Neural crest cell (in vitro differentiated cells): ENCODE measurements at places on chromosomes 11 and 22. TPM values are rescaled to one million over a fixed set of nuclear protein-coding genes. Genes with fewer than 3 reads are reported as not detected.

MYH9 gene
- total RNA-seq, result 160 and 171 TPM in 2 replicates

SYT12 gene
- total RNA-seq, result 0.44 and 0.48 TPM in 2 replicates

PRODH gene
- total RNA-seq, result 0.09 and 1.3 TPM in 2 replicates

- peaks cover 6% of the 10 kb centered on the region for H3K36me3 ChIP-seq
- peak overlapping the region; percentile 99 for H3K4me3 ChIP-seq
- H3K27ac ChIP-seq, result peak overlapping the region; percentile 99
- peaks cover 40% of the 10 kb centered on the region for H3K4me1 ChIP-seq
- H3K27me3 ChIP-seq, result no peaks in the 10 kb centered on the region
- DNase-seq, result peak; percentile 20
These were observed 821 bp downstream of the CELF1 start for GRCh38 chr11:47552056-47552565.

DNA sequence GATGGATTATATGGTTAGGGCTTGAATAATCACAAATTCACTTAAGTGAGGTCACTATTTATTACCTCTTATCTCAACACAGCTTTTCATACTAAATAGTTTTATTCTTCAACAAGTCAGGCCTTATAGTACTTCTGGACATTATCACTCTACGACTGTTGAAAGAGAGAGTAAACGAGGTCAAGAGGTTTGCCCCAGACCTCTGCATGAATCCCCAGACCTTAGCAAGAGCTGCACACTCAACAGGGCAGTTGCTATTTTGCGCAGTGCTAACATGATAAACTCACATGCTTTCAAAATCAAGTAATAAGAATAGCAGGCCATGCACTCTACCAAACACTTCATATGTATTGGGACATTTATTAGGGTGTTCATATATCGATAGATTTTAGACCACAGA is 60.5 kb downstream of the DDI1 start:
- DNase-seq, result no peak
- H3K4me3 ChIP-seq, result no peak overlapping the region
- H3K4me1 ChIP-seq, result no peaks in the 10 kb centered on the region
- no peaks in the 10 kb centered on the region for H3K36me3 ChIP-seq

GRCh38 chr22:32900886-32901635 is 99.6 kb downstream of the TIMP3 start:
- H3K36me3 ChIP-seq, result no peaks in the 10 kb centered on the region
- H3K4me1 ChIP-seq, result peaks cover 16% of the 10 kb centered on the region
- H3K27ac ChIP-seq, result no peak overlapping the region
- H3K27me3 ChIP-seq, result no peaks in the 10 kb centered on the region
- no peak overlapping the region for H3K4me3 ChIP-seq

- H3K27me3 ChIP-seq, result peaks cover 22% of the 10 kb centered on the region
- peak within 1 kb of the TSS; percentile 73 for H3K4me3 ChIP-seq
- H3K36me3 ChIP-seq, result no peaks in the 10 kb centered on the region
- H3K27ac ChIP-seq, result no peak within 1 kb of the TSS
- DNase-seq, result peak; percentile 40
- H3K4me1 ChIP-seq, result peaks cover 62% of the 10 kb centered on the region
These were observed at the start of gene INSC for GRCh38 chr11:15114501-15115475. Gene INSC (plus strand): TSS chr11:15114923. CDS start chr11:15149175, 34,252 bp downstream.

DNA sequence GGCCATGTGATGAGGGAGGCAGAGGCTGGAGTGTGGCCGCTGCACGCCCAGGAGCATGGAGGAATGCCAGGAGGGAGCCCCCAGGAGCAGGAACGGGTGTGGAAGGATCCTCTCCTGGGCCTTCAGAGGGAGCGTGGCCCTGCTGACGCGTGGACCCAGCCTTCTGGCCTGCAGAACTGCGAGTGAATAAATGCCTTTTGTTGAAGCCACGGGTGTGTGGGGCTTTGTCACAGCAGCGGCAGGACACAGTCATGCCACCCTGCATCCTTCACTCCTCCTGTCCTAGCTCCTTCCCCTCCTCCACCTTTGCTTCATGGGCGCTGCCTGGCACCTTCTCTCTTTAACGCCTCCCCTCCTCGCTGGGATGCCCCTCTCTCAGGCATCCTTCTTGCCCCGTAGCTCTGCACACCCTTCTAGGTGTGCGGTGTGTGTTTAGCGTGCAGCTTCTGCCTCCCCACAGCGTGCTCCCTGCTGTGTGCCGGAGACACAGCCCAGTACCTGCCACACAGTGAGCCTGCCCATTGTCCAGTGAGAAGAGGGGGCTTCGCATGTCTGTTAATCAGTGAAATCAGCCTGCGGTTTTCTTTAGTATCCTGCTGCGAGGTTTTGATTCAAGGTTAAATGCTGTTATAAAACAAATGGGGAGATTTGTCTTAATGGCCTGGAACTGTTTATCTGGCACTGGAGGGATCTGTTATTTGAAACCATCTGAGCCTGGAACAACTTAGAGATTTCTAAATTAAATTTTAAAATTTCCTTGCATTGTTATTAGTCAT is 459.6 kb downstream of the TBC1D22A start:
- no peak for DNase-seq
- peaks cover 3% of the 10 kb centered on the region for H3K4me1 ChIP-seq
- H3K27ac ChIP-seq, result peak overlapping the region; percentile 44
- H3K4me3 ChIP-seq, result no peak overlapping the region

GRCh38 chr11:69913591-69914285 is 94.5 kb upstream of the FGF3 start:
- no peak for DNase-seq
- no peaks in the 10 kb centered on the region for H3K36me3 ChIP-seq
- H3K4me3 ChIP-seq, result no peak overlapping the region
- no peak overlapping the region for H3K27ac ChIP-seq
- H3K27me3 ChIP-seq, result peaks cover 29% of the 10 kb centered on the region
- H3K4me1 ChIP-seq, result peaks cover 3% of the 10 kb centered on the region
